Activated naive CD4-positive, alpha-beta T cell treated with anti-CD3 and anti-CD28 coated beads, Interleukin-2, amount 10 ng/mL, durations not matched to agents 7 days and 5 days (primary cell): ENCODE measurements at places on chromosomes 1 and 21.
A peak's percentile ranks its signal among the peaks of the same experiment; 100 is the strongest.

DNA sequence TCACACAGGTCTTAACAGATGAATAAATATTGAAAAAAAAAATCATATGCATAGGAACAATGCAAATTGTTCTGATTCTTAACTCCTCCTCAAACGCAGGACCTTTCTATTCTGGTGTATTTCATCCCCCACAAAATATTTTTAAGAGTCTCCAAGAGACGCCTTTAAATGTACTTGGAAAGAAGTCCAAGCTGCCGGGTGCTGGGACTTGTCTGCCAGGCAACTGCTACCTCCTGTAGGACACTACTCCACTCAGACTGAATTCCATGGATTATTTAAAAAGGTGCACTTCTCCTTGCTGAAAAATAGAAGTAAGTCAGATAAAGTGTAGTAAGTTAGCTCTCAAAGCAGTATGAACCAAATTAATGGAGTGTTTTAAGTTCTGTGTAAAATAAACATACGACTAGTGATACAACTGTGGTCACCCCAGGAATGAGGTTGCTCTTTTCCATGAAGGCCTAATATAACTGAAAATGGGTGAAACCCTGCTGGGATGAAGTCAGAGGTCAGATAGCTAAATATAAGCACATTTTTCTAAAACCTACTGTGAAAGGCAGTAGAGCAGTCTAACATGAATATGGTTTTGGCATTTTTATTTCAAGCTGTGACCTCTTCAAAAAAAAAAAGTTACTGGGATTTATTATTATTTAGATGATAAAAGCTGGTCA is 189.2 kb upstream of the PBX1 start:
- H3K4me3 ChIP-seq = no peak overlapping the region
- no peaks in the 10 kb centered on the region for H3K36me3 ChIP-seq
- no peak for DNase-seq
- H3K27ac ChIP-seq = no peak overlapping the region
- no peaks in the 10 kb centered on the region for H3K4me1 ChIP-seq

DNA sequence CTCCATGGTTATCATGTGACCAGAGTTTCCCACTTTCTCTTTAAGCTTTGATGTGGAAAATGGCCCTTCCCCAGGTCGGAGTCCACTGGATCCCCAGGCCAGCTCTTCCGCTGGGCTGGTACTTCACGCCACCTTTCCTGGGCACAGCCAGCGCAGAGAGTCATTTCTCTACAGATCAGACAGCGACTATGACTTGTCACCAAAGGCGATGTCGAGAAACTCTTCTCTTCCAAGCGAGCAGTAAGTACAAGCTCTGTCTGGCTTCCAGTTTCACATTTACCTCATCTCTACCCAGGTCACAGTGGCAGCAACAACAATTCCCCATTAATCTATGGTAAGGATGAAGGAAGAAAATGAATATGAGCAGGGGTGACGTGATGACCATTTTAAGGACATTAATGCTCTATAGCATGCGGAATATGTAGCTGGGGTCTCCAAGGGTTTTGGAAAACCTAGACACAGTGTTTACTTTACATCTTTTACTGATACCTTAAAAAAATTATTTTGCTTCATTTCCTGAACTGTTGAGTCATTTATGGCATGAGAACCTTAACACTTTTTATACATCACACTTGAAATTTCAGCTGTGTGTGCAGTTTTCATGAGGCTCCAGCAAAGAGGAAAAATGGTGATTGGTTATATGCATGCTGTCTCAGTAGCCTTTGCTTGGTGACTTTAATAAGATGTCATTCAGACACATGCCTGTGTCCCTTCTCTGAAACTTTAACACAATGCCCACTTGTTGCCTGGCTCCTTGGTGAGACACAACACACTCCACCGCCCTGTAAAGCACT is 286.3 kb upstream of the SGIP1 start:
- no peaks in the 10 kb centered on the region for H3K27me3 ChIP-seq
- peak; percentile 43 for DNase-seq
- H3K4me3 ChIP-seq = peak overlapping the region; percentile 65

DNA sequence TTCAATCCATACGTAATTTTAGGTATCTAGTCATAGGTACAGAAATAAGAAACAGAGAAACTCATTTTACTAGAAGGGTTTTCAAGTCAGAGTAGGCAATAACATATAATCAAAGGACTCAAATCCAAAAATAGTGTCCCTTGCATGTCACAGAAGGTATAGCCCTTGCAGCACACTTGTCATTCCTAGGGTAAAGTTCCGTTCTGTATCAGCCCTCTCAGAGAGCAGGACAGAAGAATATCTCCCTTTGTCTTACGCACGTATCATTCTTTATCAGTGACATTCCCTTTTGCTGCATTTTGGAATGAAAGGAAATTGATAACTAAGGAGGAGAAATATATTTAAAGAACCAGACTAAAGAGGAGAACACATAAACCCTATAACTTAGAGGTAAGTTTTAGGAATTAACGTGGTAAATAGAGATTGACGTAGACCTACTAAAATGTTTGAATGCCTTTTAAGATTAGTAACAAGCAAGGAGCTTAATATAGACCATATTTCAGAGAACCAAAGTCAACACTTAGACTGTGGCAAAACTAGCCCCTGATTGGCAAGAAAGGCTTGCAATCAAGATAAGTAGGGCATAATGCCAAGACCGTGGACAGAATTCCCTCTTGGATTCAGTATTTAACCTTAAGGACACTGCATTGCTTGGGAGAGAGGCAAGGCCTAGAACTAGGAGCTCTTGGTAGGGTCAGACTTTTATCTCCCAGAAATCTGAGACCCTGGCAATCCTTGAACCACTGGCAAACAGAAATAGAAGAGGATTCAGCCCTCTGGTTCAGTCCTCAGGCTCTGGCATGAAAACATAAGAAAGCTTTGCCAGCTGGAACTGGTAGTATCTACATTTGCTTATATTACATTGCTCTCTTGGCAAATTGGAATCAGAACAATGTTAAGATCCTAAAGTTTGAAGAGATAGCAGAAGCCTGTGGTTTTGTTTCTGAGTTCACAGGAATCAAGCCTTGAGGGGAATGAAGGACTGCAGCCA is 232.1 kb downstream of the ASTN1 start:
- no peak overlapping the region for H3K27ac ChIP-seq
- no peaks in the 10 kb centered on the region for H3K27me3 ChIP-seq
- H3K4me1 ChIP-seq = no peaks in the 10 kb centered on the region
- no peaks in the 10 kb centered on the region for H3K36me3 ChIP-seq

DNA sequence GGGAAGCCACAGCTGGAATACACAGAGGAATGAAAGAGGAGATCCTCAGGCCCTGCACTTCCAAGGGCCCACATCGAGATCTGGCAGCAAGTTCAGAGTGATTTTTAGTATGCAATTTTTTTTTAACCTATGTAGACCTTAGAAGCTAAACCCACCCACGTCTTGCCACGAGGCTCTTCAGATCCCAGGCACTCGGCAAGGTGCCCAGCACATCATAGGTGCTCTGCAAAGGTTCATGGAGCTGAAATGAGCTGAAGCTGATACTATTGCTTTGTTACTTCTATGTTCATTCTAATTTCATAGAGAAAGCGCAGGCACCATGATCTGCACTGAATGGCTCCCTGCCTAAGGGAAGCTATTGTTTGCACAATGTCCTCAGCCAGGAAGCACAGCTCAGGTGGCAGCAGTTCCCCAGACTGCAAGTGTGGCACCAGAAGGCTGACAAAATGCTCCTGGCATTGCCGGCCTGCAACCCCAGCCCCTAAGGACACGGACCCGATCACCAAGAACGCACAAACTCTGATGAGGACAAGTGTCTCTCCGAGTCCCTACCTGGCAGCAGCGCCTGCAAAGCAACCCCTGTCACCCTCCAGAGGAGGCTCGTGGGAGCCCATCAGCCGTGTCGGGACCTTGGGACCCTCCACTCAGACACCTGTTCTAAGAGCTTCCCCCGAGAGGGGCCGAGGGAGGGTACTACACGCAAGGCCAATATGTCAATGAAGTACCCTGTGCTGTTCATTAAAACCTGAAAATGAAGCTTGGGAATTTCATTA is 264.2 kb downstream of the NPHP4 start:
- H3K36me3 ChIP-seq = no peaks in the 10 kb centered on the region
- no peak for DNase-seq
- peaks cover 10% of the 10 kb centered on the region for H3K27me3 ChIP-seq
- no peak overlapping the region for H3K27ac ChIP-seq
- no peak overlapping the region for H3K4me3 ChIP-seq
- no peaks in the 10 kb centered on the region for H3K4me1 ChIP-seq

GRCh38 chr1:30523055-30524020 is 200.0 kb downstream of the MATN1 start:
- H3K36me3 ChIP-seq = no peaks in the 10 kb centered on the region
- no peak for DNase-seq
- no peaks in the 10 kb centered on the region for H3K4me1 ChIP-seq
- peaks cover 39% of the 10 kb centered on the region for H3K27me3 ChIP-seq
- no peak overlapping the region for H3K4me3 ChIP-seq
- no peak overlapping the region for H3K27ac ChIP-seq

- DNase-seq = no peak
- H3K27ac ChIP-seq = peak overlapping the region; percentile 67
- H3K27me3 ChIP-seq = peaks cover 77% of the 10 kb centered on the region
- peak overlapping the region; percentile 82 for H3K4me3 ChIP-seq
Measured at GRCh38 chr1:213988507-213989001, 781 bp downstream of the PROX1 start.

DNA sequence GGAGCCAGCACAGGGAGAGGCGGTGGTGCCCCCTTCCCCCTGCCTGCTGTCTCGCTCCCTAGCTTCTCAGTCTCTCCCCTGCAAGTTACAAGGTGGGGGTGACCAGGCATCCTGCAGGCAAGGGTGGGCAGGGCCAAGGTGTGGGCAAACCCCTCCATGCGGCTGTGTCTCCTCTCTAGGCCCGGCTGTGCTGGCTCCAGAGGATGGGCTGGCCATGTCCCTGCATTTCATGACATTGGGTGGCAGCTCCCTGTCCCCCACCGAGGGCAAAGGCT is 14.6 kb downstream of the NTRK1 start:
- no peak for DNase-seq
- no peak overlapping the region for H3K27ac ChIP-seq
- H3K27me3 ChIP-seq = peaks cover 80% of the 10 kb centered on the region
- no peaks in the 10 kb centered on the region for H3K36me3 ChIP-seq
- peaks cover 5% of the 10 kb centered on the region for H3K4me1 ChIP-seq

GRCh38 chr1:159172614-159173291 is 1.3 kb downstream of the CADM3 start:
- H3K4me3 ChIP-seq = no peak overlapping the region
- H3K36me3 ChIP-seq = no peaks in the 10 kb centered on the region
- peaks cover 2% of the 10 kb centered on the region for H3K4me1 ChIP-seq
- DNase-seq = no peak

DNA sequence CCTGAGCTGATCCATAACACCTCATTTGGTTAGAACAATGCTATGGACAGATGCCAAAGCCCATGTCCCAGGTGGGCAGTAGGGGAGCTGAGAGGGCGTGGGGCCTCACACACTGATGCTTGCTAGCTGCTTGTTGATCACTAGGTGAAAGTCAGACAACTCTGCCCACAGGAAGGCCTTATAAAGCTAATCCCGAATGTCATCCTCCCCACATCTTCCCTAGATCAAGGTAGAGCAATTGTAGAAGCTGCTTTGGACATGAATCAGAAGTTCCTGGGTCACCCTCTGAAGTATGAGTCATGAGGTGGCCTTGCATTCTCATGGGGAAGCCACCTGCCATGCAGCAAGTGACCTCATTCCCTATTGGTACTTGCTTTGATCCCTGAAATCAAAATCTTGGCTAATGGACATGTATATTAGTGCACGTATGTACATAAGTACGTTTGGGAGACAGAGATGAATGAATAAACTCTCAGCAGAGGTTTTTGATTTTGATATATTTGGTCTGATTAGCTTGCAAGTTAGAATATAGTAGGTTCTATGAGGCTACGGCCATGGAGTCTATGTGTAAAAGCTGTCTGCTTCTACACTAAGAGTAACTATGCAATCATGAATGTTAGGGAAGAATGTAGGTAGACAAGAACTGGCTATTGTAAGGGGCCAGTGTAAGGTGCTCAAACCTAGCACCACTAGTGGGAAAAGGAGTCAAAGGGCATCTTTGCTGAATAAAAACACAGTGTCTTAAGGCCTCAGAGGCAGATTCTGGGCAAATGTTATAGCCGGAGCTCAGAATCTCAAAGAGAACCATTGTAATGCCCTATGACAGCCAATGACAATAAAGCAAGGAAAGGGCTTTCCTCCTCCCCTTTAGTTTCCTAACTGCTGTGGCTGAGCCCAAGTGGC is 52.6 kb downstream of the ABCA4 start:
- H3K36me3 ChIP-seq = no peaks in the 10 kb centered on the region
- H3K4me3 ChIP-seq = no peak overlapping the region
- H3K4me1 ChIP-seq = peaks cover 13% of the 10 kb centered on the region
- no peak overlapping the region for H3K27ac ChIP-seq
- H3K27me3 ChIP-seq = peaks cover 24% of the 10 kb centered on the region
- no peak for DNase-seq

- H3K27ac ChIP-seq = no peak overlapping the region
- no peak overlapping the region for H3K4me3 ChIP-seq
- DNase-seq = no peak
- peaks cover 51% of the 10 kb centered on the region for H3K27me3 ChIP-seq
Measured at GRCh38 chr1:3773572-3774275, 1.2 kb downstream of the SMIM1 start.

DNA sequence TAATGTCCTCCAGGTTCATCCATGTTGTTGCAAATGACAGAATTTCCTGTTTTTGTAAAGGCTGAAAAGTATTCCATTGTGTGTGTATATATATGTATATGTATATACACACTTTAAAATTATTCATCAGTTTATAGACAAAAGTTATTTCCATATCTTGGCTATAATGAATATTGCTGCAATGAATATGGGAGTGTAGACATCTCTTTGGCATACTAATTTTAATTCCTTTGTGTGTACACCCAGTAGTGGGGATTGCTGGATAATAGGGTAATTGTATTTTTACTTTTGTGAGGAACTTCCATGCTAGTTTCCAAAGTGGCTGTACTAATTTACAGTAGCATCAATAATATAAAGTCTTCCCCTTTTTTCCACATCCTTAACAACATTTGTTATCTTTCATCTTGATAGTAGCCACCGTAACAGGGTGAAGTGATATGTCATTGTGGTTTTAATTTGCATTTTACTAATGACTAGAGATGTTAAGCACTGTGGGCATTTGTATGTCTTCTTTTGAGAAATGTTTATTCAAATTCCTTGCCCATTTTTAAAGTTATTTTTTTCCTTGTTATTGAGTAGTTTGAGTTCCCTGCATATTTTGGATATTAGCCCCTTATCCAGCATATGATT is 243.0 kb downstream of the PDE4B start:
- no peak overlapping the region for H3K27ac ChIP-seq
- no peaks in the 10 kb centered on the region for H3K36me3 ChIP-seq
- no peaks in the 10 kb centered on the region for H3K4me1 ChIP-seq
- no peak overlapping the region for H3K4me3 ChIP-seq
- no peak for DNase-seq
- H3K27me3 ChIP-seq = no peaks in the 10 kb centered on the region

DNA sequence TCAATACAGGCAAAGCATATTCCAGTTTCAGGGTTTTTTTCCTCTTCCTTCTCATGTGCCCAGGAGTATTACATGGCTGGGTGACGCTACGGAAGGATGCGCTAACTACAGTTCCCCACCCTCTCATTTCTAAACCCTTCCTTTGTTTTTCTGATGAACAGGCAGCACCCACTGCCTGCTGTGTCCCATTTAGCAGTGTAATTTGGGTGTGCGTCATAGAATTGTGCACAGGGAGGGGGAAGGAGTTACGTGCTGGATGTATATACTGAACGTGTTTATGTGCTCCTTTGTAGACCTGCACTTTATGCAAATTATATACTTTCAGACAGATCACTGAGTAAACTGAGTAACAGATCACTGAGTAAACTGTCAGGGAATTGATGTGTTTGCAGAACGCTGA is 44.5 kb downstream of the ELAPOR1 start:
- H3K4me3 ChIP-seq = no peak overlapping the region
- no peaks in the 10 kb centered on the region for H3K36me3 ChIP-seq
- H3K27me3 ChIP-seq = no peaks in the 10 kb centered on the region
- no peak for DNase-seq
- peaks cover 25% of the 10 kb centered on the region for H3K4me1 ChIP-seq
